ENCODE measurements at places on chromosomes 12 and 14.
A peak's percentile ranks its signal among the peaks of the same experiment; 100 is the strongest.

DNA sequence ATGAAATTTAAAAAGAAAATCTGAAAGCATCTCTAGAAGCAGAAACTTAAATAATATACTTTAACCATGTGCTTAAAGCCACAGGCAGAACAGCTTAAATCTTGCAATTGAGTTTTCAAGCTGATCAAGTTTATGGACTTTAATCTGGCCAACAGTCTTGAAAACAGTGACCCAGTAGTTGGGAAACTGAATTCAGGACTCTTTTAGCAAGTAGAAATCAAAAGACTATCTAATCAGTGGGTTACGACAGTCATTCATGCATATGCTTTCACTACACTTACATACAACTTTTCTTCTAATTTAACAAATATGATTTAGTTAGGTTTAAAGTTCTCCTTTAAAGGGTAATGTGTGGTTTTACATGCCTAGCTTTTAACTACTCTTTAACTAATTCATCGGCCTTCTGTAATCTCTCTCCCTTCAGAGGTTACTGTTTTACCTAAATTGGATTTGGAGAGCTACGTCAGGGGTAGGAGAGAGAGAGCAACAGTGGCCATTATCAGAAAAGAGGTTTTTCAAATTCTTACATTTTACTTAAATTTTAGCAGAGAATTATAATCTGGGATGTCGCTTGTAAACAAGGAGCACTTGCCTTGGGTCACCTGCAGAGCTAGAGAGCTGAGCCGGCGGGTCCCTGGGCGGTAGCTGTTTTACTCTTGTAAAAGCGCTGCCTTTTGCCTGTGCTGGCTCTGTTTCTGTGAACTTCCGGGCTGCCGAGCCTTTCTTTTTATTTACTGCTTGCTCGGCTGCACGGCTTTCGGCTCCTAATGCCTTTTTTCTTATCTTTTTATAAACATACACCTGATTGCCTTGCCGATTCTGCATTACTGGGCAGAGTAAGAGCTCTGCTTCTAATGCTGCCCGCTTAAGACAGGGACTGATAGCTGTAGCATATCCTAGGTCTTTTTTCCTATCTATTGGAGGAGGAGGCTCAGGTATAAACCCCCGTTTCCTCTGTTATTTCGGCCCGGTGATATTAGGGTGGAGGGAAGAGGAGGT, 17.4 kb upstream of the LYZ start:
- DNase-seq: peak; percentile 26

DNA sequence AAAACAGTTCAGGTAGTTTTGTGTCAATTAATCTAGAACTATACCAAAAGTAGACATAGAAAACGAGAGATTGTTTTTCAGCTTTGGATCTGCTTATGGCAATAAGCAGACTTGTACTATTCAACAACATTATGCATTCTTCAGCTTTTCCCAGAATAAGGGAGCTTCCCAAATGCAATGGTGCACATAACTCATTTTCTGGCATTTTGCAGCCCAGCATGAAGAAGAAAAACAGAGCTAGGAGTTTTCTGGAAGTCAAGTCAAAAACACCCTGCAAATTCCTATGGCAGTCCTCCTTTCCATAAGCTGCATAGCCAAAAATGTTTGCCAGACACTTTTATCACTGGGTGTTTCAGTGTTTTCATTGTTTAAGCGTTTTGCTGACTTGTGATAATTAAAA, 314.7 kb downstream of the NAV3 start:
- no peak for DNase-seq

GRCh38 chr14:74048281-74048680, 29.1 kb downstream of the BBOF1 start:
- no peak for DNase-seq

DNA sequence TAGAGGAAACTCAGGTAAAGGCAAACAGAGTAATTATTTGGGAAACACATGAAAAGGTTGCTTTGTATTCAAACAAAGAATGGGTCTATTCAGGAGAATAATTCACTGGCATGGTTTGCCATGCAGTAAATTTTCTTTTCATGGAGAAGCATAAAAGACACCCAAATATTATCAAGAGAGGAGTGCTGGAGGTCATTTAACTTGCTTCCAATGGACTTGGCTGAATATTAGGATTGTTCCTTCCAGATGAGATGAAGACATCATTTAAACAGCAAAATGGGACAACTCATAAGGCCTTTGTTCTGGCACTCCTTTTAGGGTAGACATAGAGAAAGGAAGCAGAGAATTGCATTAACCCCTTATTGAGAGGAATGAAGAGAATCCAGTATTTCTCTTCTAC, 38.7 kb downstream of the WIF1 start:
- DNase-seq: no peak

DNA sequence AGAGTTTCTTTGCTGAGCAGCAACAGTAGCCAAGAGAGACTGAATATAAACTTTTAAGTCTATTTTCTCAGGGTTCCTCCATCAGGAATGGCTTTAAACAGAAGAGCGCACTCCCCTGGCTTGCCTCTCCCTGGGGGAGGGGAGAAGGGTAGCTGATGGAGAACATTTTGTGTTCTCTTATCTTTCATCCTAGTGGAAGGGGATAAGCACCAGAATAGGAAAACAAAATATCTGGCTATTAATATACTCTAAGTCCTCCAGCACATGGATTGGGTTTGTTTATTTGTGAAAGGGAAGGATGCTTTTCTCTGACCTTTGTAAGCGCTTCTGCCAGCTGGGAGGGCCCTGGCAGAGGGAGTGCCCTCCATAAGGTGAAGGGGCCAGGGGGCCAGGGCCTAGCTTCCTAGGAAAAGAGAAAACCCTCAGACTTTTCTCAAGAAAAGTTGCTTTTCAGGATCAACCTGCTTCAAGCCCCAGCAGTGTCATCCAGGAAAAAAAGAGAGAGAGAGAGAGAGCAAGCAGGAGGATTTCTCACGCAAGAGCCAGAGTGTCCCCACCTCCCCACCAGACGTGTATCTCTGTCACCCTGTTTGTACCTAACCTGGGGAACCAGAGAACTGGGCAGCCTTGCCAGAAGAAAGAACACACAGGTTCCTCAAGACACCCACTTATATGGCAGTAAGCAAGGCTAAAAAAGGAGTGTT, 34.3 kb upstream of the ATP2A2 start:
- no peak for DNase-seq

DNA sequence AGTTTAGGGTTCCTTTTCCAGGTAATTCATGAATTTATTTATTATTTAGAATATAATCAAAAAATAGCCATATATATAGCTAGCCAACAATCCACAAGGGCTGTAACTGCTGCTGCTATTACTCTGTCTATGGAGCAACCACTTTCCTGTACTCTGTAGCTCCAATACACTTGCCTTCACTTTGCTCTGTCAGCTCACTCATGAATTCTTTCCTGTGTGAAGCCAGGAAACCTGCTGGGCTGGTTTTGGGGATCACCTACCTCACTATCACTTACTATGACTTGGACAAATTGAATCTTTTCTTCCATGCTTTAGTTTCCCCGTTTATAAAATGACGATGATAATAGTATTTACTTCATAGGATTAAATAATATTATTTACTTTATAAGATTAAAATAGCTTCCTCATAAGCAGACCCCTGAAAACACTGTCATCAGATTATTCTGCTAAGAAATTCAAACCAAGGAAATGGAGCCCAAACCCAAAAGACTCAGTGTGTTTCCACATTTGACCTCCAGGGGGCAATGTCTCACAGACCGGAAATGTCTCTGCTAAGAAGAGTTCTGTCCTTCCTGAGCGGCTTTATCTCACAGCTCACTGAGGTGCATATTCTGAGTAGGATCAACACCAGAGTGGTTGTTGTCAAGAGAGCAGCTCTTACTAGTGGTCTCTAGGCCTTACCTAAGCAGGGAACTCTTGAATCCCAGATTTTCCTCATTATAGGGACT, 457.1 kb downstream of the DAD1 start:
- no peak for DNase-seq

DNA sequence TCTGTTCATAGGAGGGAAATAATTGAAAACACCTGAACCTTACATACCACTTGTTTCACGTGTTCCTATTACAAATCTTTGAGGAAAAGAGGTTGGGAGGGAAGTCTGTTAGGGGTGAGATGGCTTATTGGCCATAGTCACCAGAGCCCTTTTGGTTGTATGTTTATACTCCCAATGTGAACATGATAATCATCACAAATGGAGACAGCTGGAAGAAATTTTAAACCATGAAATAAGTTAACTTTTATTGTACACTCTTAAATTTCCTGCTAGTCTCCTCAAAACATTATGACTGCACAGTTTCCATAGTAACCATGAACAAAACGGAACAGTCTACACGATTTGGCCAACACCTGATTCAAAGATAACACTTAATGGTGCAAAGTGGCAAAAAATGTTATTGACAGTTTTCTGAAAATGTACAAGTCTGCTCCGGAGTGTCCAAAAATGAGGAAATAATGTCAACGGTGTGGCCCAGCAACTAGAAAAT, 56.9 kb downstream of the LMNTD1 start:
- no peak for DNase-seq

GRCh38 chr14:68932686-68933085, 46.4 kb downstream of the ACTN1 start:
- no peak for DNase-seq

DNA sequence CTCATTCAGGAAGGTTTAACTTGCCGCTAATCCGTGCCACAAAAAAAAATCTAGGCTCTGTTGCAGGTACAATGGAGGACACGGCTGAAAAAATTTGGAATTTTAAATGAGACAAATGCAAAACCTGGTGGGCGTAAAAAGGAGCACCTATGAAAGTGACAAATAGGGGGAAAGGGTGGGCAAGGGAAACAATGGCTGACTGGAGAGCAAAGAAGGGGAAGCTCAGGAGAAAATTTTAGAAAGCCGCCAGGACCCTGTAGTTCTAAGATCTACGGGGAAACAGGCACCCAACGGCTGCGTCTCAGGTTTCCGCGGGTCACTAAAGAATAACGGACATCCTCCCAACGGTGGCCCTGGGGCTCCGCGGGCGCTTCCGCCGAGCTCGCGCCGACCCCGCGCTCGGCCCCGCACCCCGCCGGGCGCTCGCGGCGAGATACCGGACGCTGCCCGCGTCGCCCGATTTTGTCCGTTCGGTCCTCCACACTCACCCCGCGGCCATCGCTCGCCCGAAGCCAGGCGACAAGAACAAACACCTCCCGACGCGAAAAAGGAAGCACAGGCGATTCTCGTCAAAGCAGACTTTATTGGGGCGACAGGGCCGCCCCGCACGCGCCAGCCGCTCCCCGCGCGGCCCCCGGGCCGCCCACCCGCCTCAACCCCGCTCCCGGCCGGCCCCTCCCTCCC, 1.1 kb upstream of the YY1 start:
- DNase-seq: peak; percentile 60

GRCh38 chr12:112161711-112162110, 36.4 kb downstream of the TRAFD1 start:
- DNase-seq: no peak

GRCh38 chr12:67758119-67758518, 109.6 kb downstream of the DYRK2 start:
- DNase-seq: peak; percentile 20

GRCh38 chr12:6871052-6871957, 1.8 kb downstream of the SPSB2 start:
- DNase-seq: peak; percentile 41

DNA sequence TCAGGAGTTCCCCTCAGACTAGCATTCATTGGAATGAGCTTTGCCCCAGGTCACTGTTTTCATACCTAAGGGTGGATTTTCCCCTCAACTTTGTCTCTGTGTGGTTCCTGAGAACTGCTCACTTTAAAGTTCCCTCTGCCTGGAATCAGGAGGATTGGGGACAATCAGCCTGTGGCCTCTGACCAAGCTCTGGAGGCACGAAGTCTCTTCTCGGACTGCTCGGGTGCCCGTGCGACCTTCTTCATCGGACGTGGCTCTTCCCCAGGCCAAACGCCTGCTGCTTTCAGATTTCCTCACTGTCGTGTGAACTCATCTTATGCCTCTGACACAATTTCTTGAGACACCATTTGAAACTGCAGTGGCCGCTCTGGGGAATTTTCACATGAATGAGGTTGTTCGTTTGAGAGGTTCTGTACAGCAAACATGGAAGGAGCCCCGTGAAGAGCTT, 153.7 kb upstream of the PZP start:
- peak; percentile 58 for DNase-seq

DNA sequence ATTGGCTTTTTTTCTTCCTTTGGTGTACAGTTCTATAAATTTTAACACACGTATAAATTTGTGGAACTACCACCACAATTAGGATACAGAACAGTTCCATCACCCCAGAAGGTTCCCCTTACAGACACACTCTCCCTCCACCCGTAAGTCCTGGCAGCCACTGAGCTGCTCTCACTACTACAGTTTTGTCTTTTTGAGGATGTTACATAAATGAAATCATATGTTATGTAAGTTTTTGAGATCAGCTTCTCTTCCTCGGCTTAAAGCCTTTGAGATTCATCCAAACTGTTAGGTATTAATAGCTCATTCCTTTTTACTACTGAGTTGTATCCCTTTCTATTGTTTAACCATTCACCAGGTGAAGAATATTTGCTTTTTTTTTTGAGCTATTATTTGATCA, 74.3 kb upstream of the SLC24A4 start:
- DNase-seq: no peak

DNA sequence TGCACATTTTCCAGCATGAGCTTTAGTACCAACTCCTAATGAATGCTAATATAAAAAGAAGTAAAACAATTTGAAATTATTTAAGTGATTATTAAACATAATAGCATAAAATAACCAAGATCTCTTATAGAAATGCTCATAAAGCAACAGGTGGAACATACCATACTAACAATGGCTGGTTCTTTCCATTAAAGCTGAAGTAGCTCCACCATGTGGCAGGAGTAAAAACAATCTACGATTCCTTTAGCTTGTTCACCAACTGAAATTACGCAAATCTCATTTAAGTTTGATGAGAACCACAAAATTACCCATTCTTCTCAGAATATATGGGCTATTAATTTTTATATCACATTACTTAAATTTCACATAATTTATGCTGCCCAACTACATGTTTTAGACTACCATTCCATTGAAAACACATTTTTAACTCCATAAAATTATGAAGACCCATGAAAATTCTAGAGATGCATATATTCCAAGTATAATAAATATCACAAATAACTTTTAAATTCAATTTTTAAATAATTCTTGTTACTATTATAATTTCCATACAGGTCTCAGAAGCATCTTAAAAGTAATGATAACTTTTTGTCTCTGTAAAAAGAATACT, 213.6 kb downstream of the DAD1 start:
- no peak for DNase-seq

DNA sequence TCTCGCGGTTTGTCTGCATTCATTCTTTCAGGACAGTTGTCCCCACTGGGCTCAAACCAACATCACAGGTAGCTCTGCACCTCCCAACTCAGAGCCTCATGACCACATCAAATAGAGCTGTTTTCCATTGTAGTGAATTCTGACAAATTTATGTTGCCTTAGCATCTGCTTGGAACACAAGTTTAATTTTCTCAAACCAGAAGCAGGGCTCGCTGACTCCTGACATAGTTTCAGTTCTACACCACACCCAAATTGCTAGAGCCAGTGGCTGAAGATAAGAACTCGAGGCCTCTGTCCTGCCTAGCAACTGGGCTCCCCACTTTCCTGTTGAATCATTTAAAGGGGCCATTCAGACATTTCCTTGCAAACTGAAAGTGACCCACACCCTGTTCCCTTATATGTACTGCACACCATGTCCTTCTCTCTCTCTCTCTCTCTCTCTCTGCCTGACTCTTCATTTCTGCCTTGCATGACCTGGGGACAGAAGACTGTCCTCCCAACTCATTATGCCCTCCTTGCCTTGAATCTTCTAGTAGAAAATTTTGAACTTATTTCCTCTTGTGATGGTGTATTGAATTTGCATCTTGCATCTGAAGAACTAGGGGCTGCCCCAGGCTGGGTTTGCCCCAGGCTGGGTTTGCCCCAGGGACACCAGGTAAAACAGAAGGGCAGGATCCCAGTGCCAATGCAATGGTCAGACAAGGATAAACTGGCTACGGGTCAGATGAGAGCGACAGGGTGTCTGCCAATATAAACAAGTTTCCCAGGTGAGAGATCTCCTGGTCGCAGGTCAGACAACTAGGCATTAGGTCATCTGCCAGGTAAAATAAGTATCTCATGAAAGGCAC, 9.7 kb upstream of the WSCD2 start:
- DNase-seq: peak; percentile 59

Data from GM13977 (cell line).